ENCODE measurements at places on chromosomes 12 and 14.

- peaks cover 14% of the 10 kb centered on the region for H3K4me1 ChIP-seq
- no peaks in the 10 kb centered on the region for H3K36me3 ChIP-seq
- no peak overlapping the region for H3K27ac ChIP-seq
- H3K4me3 ChIP-seq = no peak overlapping the region
- H3K27me3 ChIP-seq = peaks cover 17% of the 10 kb centered on the region
Measured at GRCh38 chr12:100564905-100565467, 8.5 kb upstream of the GAS2L3 start.

DNA sequence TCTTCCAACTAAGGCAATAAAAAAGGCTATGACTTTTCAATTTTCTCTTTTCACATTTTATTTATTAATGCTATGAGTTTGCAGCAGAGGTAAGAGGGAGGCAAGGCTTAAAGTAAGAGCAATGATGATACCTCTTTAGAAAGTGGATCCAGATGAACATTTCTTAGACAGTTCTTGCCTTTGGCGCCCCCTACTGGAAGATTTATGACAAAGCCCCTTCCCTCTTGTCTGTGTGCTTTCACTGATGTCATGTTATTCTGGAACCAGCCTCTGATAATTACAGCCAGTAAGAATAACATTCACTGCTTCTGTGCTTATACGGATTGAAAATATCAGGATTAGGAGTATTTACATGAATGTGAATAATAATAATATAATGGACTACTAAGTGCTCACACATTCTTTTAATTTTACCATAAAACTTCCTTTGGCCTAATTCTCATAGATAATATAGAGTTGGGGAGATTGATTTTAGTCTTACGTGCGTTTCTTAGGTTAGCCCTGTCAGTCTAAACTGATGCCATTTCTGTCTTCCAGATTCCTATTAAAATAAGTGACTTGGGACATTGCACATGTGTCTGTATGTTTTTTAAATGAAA lies 1929.9 kb upstream of the SEL1L start:
- H3K4me3 ChIP-seq = no peak overlapping the region
- DNase-seq = no peak
- H3K36me3 ChIP-seq = no peaks in the 10 kb centered on the region
- no peaks in the 10 kb centered on the region for H3K4me1 ChIP-seq
- H3K27me3 ChIP-seq = no peaks in the 10 kb centered on the region
- no peak overlapping the region for H3K27ac ChIP-seq

DNA sequence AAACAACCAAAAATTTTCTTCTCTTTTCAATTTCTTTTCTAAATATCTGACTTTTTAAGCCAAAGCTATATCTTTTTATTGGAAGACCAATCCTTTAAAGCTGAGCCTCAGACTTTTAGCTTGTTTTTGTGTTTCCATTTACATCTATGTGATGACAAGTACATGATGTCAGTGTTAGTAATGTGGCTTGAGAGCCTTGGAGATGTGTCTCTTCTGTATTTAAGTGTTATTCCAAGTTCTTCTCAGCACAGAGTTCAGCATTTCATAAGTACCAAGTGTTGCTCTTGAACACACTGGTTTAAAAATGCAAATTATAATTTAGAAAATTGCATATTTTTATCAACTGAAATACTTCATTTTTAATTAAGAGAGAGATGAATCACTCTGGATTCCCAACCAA lies 948.9 kb upstream of the FLRT2 start:
- no peaks in the 10 kb centered on the region for H3K27me3 ChIP-seq
- no peak for DNase-seq
- no peaks in the 10 kb centered on the region for H3K36me3 ChIP-seq
- no peak overlapping the region for H3K4me3 ChIP-seq
- H3K4me1 ChIP-seq = no peaks in the 10 kb centered on the region
- H3K27ac ChIP-seq = no peak overlapping the region

DNA sequence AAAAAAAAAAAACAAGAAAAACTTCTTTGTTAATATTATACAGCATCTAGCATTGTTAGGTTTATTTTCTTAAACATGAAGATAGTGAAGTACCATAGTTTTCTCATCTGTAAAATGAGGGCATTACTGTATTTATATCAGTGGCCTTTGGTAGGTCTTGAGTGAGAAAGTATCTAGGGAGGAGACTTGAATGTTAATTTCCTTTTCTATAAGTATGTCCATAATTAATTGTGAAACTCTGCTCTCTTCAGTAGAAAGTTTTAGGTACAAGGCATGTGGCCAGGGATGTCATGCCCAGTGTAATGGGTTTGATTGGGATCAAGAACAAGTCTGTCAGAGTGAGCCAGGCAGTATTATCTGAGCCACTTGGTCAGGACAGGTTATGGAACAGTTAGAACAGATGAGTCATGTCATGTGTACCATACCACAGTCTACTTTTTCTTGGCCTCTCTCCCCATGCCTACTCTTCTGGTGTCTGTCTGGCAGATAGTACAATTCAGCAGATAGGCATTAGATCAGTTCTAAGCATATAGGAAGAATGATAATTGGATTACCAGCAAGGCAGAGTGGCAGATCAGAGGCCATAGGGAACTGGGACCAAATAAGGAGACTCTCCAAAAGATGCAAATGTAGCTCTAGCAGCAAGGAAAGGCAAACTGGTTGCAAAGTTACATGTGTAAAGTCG lies 30.4 kb downstream of the FBXO34 start:
- H3K27me3 ChIP-seq = no peaks in the 10 kb centered on the region
- H3K4me3 ChIP-seq = no peak overlapping the region
- peaks cover 71% of the 10 kb centered on the region for H3K4me1 ChIP-seq
- H3K36me3 ChIP-seq = peaks cover 24% of the 10 kb centered on the region

DNA sequence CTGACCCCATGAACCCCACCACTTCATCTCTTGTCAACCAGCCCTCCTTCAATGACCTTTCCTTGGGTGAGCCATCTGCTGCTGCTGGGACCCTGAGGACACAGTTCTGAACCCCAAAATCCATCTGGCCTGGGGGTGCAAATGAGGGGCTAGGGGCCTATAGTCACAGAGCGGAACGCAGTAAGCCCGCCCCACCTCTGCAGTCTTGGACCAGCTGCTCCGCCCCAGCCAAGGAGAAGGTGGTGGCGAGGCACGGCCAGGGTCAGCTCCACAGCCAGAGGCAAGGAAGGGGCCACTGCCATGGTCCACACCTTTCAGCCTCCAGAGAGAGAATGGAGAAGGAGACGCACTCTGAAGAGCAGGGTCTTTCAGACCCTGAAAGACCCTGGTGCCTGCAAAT lies 5.1 kb downstream of the TMEM179 start:
- no peaks in the 10 kb centered on the region for H3K4me1 ChIP-seq
- no peak overlapping the region for H3K27ac ChIP-seq
- H3K27me3 ChIP-seq = peaks cover 10% of the 10 kb centered on the region
- H3K4me3 ChIP-seq = no peak overlapping the region
- no peaks in the 10 kb centered on the region for H3K36me3 ChIP-seq

DNA sequence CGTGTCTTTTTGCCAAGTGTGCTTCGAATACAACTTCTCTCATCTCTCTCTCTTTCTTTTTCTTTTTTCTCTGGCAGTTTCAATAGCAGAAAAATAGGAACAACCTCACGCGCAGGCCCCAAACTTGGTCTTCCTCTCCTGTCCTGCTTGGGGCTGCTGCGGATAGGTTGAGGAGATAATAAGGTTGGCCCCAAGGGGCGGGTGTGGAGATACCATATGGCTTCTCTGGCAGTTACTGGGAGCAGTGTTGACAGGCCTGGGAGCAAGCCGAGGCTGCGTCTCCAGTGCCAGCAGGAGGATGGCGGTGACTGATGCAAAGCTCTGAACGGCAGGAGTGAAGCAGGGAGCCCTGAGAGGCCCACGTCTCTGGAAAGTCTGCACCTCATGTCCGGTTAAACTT lies 89.5 kb upstream of the MANSC4 start:
- H3K36me3 ChIP-seq = no peaks in the 10 kb centered on the region
- H3K27ac ChIP-seq = no peak overlapping the region
- H3K27me3 ChIP-seq = no peaks in the 10 kb centered on the region
- DNase-seq = no peak
- no peak overlapping the region for H3K4me3 ChIP-seq

DNA sequence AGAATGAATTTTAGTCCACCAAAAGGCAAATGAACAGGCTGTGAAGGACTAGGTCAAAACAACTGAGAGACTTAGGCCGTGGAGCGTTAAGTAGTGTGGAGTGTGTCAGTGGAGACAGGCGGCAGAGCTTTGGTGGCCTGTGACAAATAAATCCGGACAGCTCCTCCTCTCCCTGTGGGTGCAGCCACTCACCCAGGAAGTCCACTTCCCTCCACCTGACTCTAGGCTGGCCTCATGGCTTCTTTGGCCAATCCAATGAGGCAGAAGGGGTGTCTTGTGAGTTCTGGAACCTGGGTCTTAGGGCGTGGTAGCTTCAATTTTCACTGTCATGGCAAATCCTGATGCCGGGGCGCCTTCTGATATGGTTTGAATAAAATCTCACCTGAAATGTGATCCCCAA lies 180.9 kb upstream of the C14orf180 start:
- no peak overlapping the region for H3K27ac ChIP-seq
- H3K4me3 ChIP-seq = no peak overlapping the region
- H3K4me1 ChIP-seq = peaks cover 19% of the 10 kb centered on the region
- H3K27me3 ChIP-seq = no peaks in the 10 kb centered on the region
- peaks cover 4% of the 10 kb centered on the region for H3K36me3 ChIP-seq
- DNase-seq = no peak
